HFFc6 (cell line): ENCODE measurements at places on chromosomes 5 and 9.

DNA sequence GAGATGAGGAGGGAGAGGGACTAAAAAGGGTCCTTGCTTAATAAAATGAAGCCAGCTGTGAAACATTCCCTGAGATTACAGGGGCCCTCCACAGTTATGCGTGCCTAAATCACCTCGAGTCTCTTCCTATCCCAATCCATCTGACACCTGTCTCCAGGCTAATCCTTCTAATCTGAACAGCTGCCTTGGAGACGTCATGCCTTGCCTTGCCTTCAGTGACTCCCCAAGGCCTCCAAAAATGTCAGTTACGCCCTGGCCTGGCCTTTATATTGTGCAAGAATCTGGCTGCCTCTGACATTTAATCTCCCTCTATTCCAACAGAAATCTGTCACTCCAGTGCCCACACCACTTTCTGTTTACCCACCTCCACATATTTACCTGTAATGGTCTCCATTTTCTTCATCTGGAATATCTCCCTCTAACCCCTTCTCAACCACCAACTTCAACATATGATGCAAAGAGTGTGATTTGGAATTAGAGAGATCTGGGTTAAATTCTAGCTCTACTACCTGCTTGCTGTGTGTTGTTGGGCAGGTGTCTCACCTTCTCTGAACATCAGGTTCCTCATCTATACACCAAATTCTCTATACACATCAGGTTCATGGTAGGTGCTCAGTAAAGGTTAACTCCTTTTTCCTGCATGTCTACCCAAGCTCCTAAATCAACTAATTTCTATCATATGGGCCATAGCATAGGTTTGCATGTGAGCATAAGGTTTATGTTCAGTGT is 57.9 kb downstream of the PTCD2 start:
- DNase-seq, result no peak

DNA sequence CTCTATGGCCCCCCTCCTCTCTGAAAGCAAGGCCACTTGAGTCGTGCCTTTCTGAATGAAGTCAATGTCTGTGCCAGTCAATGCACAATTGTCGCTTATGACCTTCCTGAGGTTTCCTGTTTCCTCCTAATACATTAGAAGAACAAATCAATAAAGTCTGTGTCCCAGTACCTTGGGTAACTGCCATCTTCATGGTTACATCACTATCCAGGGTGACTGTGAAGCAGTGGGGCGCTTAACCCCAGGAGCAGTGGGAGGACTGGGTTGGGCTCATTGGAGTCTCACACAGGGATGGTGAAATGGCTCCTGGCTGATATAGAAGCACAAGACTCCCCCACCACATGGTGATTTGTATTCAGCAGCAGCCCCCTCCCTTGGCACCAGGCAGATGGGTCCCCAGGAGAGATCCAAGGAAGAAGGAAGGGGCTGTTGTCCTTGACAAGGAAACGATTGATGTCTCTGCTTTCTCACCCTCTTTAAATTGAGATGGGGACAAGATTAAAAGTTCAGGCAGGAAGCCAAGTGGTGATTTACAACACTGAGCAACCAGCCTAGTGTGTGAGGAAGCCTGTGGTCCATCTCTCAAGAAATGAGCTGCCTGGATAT is 261.9 kb upstream of the ZNF462 start:
- DNase-seq, result no peak

DNA sequence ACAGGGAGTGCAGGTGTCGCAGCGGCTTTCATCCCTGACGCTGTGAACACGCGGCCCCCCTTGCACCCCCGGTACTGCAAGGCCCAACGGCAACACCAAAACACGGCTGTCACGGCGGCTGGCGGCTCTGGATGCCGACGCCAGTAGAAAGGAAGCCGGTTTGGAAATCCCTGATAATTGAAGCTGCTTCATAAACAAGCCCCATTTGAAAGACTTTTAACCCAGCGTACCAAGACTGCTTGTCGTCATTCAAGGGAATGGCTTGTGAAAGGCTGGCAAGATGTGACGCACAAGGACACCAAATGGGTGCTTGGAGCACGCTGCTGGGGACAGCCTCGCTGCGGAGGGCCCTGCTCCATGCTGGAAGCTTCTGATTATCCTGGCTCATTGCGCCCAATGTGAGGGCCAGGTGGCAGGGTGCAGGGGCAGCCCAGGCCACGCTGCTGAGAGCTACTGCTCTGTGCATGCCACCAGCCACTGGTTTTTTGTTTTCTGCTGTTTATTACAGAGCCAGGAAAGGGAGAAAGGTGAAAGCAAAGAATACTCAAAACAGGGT is 63.1 kb downstream of the GTF3C4 start:
- DNase-seq, result no peak

- no peak for DNase-seq
These were observed 19.1 kb upstream of the MVB12B start for GRCh38 chr9:126307322-126308061.

- DNase-seq, result no peak
These were observed 118.7 kb upstream of the WWC1 start for GRCh38 chr5:168172760-168173223.

DNA sequence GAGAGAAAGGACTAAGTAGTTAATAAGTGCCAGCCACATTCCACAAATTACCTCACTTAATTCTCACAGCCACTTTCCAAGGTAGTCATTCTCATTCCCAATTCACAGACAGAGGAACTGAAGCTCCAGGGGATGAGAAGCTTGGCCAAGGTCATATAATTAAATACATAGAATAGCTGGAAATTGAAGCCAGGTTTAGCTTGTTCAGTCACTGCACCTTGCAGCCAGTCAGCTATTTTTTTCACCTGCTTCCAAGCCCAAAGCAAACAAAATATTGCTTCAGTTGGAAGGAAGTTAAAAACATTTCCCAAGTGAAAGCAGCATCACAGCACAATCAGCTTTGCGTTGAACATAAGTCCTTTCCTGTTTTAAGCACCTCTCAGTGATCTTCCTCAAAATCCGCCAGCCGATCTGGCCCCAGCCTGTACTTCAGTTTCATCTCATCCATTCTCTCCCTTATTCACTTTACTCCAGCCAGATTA is 4.8 kb downstream of the ALDH1A1 start:
- DNase-seq, result no peak

DNA sequence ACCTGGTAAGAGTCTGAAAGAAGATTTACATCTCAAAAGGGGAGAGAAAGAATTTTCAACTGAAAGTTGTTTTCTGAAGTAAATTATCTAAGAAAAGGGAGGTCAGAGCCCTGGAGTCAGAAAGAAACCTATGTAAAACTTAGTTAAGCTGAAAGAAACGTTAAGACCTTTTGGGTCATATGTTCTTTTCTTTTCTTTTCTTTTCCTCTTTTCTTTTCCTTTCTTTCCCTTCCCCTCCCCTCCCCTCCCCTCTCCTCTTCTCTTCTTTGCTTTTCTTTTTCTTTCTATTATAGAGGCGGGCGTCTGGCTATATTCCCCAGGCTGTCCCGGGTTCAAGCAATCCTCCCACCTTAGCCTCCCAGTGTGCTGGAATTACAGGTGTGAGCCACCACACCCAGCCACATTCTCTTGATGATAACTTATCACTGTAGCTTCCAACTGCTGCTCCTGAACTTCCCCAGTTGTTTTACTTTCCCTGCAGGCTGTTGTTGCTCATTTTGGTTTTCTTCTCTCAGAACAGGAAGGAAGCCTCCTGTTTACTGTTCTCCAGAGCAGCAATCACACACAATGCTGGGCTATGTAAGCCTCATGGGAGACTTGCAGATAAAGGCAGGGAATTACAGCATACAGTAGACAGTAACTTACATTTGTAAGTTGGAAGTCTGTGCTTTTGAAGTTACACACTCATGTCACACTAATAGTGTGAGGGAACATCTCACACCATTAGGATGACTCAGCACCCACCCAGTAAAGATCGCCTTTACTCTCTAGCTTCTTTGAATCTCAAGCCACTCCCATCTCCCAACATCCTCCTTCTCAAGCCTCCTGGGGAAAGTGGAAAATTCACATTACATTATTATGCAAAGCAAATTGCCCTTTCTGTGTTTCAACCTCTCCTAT is 2216.6 kb upstream of the WWC1 start:
- DNase-seq, result no peak

DNA sequence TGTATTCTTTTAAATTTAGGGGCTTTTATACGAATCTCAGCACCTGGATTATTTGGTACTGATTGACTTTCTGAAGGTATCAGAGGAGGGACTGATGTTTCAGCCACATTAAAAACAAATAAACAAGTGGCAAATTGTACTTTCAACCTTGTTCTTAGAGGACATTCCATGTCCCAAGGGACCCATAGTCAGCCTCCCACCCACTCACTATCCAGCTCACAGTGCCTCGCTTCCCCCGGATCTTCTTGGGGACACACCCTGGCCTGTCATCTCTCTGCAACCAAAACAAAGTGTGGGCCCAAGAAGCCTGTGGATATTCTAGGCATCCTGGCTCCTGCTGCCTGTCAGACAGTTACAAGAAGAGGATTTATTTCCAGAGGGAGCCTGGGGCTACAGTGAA is 8.8 kb upstream of the BOD1 start:
- DNase-seq, result no peak

DNA sequence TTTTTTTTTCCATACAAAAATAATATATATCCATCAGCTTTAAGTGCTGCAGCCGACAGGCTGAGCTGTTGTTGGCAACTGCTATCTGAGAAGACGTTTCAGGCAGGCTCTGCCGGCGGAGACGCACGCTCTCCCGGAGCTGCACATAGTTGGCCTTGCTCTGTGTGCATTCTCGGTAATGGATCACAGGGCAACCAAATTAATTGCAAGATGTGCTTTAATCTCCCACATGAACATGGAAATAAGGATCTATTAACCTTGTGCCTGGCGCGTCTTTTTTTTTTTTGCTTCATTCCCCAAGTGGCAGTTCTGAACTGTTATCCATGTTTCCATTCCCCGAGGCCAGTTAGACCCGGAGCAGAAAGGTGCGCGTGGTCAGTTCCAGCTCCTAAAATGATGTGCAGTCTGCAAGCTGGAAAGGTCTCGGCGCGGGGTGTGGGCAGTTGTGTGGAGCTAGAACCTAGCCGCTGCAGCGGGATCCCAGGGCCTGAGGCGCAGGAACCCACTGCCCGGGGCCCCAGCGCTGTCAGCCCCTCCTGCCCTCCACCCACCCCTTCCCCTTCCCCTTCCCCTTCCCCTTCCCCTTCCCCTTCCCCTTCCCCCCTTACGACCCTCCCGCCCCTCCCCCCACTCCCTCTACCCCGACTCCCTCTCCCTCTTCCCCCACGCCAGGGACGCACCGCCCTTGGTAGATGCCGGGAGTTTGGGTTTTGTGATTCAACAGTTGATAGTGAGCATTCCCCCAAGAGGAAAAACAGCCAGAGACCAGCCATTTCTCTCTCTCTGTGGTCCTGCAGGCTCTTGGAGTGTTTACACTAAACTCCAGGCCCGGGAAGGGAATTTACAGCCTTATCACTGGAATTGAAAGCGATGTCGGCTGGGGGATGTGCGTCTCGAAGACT is 137.8 kb downstream of the CEP120 start:
- no peak for DNase-seq

GRCh38 chr5:89946508-89946907 is 463.0 kb downstream of the CETN3 start:
- DNase-seq, result no peak

DNA sequence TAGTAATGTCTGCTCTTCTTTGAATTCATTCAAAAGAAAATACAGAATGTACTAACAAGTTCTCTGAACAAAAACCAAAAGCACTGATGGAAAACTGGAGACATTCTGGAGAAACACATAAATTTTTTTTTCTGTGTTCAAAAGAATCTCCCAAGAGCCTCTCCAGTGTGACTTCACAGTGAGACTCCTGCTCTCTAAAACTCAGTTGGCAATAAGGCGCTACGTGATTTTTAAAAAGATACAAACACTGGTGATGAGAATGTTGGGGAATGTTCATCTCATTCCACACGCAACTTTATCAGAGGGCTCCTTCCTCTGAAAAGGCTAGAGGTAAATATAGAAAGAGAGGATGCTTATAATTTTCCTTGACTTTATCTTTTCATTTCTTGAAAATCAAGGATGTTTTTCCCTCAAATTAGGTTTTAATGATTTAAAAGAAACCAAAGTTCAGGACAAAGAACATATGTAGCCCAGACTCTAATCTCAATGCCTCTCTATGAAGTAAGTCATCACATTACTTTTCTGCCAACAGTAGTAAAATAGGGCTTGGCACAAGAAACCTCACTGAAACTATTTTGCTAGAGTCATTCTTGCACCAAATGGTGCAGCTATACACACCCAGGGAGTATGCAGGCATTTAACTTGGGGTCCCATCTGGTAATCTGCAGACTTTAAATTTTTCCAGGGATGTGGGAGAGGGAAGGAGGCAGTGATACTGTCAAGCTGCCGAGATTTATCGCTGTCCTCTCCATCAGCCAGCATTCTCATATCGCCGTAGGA is 12.9 kb upstream of the AOPEP start:
- DNase-seq, result peak; percentile 17

DNA sequence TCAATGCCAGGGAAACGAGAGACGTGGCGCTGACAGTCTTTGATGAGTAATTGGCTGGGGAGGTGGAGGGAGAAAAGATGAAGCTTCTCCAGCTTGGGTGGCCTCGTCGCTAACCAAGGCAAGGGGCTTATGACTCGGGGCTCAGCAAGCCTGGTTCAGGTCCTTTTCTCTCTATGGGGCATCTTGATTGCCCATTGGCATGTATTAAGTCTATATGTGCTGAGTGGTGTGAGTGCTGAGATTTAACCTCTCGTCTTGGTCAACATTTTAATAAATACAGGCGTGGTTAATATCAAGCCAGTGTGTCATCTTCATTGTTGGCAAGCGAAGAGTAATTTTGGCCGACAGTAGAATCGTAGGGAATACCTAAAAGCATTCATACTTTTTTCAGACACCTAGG is 85.9 kb downstream of the RAI14 start:
- no peak for DNase-seq

DNA sequence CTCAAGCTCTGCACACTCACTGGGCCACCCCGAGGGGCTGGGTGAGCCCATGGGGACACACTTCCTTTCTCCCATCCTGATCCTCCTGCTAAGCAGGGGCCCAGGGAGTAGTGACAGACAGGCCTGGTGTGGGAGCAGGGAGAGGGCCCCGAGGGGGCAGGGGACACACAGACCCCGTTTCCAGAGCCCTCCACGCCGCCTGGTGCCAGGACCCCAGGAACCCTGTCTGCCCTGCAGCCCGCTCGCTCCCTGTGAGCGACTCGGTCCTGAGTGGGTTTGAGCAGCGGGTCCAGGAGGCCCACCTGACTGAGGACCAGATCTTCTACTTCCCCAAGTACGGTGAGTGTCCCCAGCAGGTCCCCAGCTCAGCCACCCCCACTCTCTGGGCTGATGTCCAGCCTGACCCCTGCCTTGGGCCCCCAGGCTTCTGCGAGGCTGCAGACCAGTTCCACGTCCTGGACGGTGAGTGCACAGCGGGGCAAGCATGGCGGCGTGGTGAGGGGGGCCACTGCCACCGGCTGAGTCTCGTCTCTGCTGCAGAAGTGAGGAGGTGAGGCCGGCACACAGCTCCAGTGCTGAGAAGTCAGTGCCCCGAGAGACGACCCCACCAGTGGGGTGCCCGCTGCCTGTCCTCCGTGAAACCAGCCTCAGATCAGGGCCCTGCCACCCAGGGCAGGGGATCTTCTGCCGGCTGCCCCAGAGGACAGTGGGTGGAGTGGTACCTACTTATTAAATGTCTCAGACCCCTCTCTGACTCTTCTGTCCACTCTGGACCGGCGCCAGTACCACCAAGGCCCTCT is 1.4 kb downstream of the C8G start:
- DNase-seq, result no peak

GRCh38 chr9:104868687-104869404 is 59.1 kb downstream of the ABCA1 start:
- DNase-seq, result peak; percentile 65

- peak; percentile 59 for DNase-seq
These were observed 41.9 kb downstream of the TNFAIP8 start for GRCh38 chr5:119397518-119398380.
